ENCODE measurements at places on chromosomes 13 and 19.

DNA sequence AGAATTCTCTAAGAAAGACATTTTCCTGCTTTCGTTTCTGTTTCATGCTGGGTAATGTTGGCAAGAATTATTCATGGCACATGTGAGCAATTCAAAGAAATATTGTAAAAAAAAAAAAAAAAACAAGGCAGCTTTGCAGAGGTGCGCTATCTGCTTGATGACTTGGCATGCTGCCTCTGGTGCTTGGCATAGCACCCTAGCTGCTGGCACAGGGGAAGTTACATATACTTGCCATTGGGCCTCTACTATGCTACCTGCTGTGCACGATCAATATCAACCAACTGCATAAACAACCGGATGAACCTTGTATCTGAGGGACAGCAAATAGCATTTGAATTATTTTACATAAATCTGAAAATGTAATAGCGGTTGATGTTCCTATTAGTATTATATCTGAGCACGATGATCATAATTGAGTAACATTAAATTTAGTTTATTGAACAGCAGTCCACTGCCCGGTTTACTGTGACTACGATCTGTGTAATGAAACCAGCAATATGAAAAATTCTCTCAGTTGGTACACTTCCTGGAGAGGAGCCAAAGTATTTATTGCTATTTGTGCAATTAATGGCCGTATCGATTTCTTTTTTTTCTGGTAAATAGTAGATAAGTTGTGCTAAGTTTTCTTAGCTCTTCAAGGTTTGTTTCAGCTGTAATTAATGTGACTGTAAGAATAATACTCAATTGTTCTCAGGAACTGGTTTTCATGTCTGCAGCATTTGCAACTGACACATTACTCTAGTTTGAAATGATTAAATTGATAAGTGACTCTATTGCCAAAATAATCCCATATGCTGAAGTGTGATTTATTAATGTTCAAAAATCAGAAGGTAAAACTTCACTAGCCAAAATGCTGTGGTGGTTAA is 717.3 kb downstream of the DACH1 start:
- DNase-seq, result no peak

DNA sequence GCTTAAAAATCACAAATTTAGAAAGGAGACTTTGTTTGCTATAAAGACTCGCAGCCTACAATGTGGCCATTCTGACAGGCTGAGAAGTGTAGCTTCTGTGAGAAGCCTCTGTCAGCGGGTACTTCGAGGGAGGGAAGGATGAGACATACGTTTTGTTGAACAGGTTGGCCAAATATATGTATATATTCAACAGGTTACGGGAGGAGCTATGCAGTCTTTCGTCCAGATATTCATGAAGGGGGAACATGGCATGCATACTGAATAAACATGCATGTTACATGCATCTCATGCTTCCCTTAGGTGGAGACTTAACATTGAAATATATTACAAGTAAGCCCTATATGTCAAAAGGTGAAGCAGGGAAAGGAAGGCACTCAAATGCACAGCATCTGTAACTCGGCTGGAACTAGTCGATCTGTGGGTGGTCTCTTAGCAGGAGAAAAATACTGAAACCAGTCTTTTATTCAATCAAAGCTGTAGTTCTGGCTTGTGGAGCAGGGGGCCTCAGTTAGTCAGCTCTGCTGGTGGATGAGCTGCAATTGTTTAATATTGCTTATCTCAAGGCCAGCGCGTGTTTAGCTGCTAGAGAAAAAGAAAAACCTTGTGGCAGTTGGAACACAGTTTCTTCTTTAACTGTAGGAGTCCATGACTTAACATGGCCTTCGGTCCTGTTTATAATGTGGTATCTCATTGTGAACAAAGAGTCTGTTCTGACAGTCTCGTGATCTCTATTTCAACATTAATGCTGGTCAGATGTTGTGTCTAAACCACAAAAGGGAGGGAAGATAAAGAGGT is 94.3 kb downstream of the FAM216B start:
- DNase-seq, result no peak

DNA sequence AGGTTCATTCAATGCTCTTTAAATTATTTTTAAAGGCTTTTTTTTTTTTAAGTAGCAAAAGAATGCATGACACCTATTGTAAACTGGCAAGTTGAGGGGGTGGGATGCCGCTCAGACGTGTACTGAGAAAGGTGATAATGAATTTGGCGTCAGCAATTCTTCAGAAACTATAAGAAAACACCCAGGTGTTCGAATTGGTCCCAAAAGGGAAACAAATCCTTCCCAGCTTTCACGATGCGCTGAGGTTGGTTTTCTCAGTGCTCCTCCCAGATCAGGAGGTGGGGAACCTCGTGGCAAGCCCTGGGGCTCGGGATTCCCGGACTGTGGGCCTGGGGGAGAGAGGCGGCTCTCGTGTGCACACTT is 543 bp upstream of the FAM124A start:
- DNase-seq, result peak; percentile 71

- DNase-seq, result no peak
These were observed 18.5 kb upstream of the ATP11A start for GRCh38 chr13:112671359-112671758.

- DNase-seq, result no peak
These were observed 2009.5 kb upstream of the PCDH20 start for GRCh38 chr13:63425131-63425530.

DNA sequence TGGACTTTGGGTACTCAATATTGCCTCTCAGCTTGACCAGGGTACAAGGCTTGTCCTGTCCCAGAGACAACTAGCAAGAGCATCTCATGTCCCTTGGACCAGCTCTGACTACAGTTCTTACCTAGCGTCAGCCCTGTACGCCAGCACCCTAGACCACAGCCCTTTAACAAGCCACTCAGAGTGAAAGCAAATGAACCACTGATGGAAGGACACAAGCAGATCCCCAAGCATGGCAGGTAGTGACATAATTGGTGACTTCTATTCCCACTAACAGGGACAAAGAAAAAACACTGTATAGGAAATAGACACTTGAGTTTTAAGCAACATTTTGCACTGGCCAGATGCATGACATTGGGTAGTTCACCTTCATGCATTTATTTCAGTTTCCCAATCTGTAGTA is 8.8 kb upstream of the LRCH1 start:
- no peak for DNase-seq

DNA sequence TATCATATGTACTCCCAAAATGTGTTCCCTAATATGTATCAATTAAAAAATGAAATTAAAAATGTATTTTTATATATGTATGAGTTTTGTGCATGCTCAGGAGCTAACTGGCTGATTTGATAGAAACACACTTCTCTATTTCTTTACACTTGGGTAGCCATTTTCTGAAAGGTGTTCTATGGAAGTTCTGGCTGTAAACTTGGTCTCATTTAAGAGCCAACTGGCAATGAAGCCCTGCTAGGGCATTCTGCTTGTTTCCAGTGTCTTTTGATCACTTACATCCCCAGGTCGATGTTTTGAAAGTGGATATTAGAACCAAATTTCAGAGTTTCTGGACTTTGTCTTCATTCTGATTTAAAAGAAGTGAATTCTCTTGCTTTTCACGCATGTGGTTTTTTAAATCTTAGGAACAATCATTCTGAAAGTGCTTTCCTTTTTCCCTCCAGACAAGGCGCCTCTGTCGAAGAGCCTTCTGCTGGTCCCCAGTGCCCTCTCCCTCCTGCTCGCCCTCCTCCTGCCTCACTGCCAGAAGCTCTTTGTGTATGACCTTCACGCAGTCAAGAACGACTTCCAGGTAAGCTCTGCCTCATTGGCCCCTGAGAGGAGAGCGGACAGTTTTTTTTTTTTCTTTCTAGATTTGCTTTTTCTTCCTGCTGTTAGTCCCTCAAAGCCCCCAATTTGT is 20.1 kb downstream of the GPR18 start:
- DNase-seq, result no peak

DNA sequence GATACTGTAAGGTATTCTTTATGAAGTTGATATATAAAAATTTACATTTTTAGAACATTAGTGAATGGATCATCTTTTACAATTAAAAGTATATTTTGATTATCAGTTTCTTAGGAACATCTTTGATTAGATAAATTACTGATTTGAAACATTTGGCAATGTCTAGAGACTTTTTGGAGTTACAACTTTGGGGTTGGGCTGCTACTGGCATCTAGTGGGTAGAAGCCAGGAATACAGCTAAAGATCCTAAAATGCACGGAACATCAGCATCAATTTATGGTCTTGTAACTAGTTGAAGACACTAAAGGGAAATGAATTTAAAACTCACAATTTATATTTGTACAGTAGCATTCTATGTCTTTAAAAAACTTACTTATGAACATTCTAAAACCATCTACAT is 19.9 kb downstream of the POMP start:
- peak; percentile 17 for DNase-seq

- no peak for DNase-seq
These were observed 15.4 kb upstream of the CCNP start for GRCh38 chr19:40241809-40242384.

DNA sequence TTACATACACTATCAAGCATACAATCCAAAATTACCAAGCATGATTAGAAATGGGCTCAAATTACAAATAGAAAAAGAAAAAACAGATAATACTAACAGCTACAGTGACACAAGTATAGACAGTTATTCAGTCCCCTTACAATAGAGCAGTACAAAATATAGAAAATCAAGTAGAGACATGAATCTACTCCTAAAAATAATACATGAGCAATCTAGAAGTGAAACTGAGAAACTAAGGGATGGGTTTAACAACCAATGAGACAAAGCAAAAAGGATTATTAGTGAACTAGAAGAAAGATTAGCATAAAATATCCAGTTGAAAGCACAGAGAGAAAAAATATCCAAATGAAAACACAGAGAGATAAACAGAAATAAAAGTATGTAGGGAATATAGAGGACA is 426.7 kb downstream of the TBC1D4 start:
- no peak for DNase-seq

GRCh38 chr13:64810750-64811149 is 2419.4 kb downstream of the PCDH9 start:
- DNase-seq, result no peak

DNA sequence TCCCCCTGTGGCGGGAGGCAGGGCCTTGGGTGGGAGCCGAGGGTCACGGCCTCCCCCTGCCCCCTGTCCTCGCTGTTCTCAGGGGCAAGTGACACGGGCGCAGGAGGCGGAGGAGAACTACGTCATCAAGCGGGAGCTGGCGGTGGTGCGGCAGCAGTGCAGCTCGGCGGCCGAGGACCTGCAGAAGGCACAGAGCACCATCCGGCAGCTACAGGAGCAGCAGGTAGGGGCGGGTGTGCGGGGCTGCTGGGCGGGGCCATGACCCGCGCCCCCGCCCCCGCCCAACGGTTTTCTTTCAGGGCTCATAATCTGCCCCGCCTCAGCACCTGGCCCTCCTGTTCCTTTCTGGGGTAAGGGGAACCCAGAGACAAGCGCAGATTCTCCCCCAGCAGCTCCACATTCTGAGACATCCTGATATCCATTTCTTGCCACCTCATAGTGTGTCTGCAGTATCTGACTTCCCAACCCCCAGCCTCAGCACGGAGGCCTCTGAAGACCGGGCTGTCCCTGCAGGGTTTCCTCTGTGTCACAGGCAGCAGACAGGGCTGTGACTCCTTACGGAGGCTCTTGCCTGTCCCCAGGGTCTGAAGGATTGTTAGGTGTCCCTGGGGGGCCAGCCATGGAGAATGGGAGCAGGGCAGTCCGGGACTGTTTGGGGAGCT is 15.9 kb downstream of the PRR36 start:
- peak; percentile 90 for DNase-seq

Measured in DMS53 (cell line).